GF-D8 (cell line): ENCODE measurements at places on chromosomes 1 and 21.

GRCh38 chr1:221829327-221830015 lies 87.6 kb upstream of the DUSP10 start:
- DNase-seq: no peak

GRCh38 chr1:2602866-2603520 lies 16.4 kb downstream of the PRXL2B start:
- no peak for DNase-seq

DNA sequence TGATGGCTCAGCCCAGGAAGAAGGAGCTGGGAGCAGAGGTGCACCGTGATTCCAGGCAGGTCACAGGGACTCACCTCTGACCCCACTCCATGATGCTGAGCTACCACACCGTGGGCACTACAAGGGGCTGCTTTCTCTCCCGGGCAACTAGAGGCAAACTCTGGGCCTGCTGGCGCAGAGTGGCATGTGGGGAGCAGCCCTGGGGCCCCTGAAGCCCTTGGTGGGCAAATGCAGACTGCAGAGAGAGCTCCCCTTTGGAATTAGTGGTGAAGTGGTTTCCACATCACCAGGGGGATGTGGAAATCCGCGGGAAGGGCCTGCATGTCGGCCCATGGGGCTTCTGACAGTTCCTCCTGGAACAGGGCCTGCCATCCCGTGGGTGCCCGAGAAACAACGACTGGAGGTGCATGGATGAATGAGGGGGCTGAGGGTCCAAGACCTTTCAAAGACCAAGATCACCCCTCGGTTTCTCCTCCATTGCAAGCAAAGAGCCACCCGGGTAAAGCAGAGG lies 11.8 kb upstream of the MMEL1 start:
- no peak for DNase-seq

- no peak for DNase-seq
These were observed 139.0 kb upstream of the NGF start for GRCh38 chr1:115477071-115477470.

DNA sequence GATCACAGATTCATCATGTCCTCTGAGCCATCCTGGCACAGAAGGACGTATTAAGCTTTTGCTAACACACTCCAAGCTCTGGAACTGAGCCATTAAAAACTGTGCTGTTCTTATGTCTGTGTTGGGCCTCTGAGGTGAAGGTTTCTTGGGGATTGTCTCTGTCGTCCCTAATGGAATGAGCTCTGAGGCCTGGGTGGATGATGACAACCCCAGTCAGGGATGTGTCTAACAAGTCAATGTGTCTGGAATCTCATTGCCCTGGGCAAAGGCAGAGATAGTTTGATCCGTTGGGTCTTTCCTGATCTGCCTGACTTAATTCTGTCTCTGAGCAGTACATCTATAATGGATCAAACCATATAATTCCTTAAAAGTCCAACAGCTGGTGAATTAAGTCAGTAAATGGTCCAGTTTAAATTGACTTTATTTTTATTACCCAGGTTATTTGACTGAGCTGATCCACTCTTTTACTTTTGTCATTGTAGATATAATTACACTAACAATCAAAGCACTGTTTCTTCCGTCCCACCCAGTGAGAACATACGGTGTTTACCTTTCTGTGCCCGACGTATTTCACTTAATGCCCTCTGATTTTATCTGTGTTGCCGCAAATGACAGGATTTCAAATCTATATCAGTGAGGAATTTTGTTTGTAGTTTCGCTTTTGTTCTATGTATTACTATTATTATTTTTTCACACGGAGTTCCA lies 38.8 kb upstream of the OR2B11 start:
- DNase-seq: no peak

GRCh38 chr1:188027613-188028012 lies 1198.9 kb downstream of the PLA2G4A start:
- no peak for DNase-seq

DNA sequence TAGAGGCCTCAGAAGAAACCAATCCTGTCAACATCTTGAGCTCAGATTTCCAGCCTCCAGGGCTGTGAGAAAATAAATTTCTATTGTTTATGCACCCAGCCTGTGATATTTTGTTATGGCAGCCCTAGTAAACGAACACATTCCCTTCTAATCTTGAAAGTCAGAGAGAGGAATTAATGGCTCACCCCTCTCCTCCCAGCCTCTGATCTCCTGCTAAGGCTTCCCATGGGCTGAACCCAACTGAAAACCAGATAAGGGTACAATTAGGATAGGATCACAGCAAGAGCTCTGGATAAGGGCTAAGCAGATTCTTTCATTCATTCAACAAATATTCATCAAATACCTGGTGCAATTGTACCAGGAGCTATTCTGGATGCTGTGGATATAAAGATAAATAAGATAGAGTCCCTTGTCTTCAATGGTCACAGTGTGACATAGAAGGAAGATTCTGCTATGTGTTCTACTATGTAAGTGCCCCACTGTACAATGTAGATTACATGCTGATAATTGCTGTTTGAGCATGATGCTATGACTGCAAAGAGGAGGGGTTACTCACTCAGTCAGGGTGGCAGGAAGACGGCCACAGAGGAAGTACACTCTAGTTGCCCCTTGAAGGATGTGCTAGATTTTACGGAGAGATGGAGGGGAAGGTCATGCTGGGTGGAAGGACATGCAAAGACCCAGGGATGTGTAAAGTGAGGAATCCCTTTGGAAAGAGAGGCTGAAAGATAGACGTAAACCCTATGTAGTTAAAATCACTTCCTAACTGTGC lies 203.3 kb upstream of the JUN start:
- DNase-seq: no peak

- peak; percentile 41 for DNase-seq
These were observed 61.5 kb downstream of the CD58 start for GRCh38 chr1:116508984-116509980.

DNA sequence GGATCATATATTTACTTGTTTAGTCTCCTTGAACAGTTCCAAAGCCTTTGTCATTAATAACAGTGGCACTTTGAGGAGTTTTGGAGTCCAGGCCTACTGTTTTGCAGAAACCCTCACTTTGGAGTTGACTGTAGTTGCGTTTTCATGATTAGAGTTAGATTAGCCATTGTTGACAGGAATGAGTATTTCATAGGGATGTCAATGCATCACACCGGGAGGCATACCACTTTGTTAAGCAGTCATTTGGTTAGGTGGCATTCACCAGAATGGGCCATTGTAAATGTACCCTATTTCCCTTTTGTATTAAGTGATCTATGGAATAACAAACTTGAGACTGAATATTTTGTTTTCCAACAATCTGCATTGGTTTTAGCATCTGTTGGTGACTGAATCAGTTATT lies 11.8 kb downstream of the MRPS6 start:
- no peak for DNase-seq

DNA sequence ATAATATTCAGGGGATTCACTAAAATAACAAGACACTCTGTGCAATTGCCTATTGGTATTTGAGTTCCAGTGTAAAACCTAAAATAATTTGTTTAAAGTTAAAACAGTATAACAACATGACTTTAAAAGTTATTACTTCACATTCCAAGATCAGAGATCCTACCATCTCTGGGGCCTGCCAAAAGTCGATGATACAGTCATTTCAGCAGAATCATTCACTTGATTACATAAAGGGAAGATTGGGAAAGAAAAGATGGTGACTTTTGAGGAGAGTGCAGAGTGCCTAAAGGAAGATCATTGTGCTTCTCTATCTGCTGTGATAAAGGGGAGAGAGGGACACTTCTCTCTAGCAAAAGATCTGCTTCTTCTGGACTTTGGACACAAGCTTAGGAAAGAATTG lies 784.4 kb upstream of the ADGRL4 start:
- DNase-seq: no peak

- DNase-seq: no peak
These were observed 9.0 kb upstream of the ARID1A start for GRCh38 chr1:26686795-26687194.

DNA sequence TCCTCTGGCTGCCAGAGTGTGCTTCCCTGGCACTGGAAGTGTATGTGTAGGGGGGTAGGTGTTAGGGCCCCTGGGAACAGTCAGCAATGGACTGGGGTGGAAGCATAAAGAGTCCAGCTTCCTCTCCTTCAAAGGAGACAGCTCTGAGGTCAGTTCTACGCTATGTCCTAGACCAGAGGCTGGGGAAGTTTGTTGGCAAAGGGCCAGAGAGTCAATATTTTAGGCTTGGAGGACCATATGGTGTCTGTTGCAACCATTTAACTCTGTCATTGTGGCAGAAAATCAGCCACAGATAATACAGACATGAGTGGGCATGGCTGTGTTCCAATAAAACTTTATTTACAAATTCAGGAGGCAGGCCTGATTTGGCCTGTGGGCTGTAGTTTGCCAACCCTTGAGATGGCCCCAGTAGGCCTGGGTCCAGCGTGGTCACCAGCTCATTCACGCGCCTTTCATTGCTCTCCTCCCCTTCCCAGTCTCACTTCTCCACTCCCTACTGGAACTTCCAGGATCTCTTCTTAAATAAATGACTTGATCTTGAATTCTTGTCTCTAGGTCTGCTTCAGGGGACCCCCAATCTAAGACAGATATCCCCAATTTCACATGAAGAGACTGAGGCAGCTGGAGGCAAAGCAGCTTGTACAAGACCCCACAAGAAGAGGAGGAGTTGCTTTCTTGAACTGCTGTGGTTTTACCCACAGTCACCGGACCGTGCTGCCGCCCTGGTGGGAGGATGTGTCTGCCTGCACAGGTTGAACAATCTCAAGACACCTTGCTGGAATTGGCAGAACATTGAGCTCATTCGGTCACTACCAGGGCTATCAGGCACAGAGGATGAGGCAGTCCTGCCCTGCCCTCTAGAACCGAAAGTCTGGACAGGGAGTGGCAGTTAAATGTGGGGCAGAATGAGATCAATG lies 162.4 kb upstream of the POU3F1 start:
- DNase-seq: no peak

GRCh38 chr1:33000427-33001026 lies 35.9 kb upstream of the RNF19B start:
- no peak for DNase-seq

GRCh38 chr1:84973498-84974334 lies 23.2 kb downstream of the MCOLN2 start:
- no peak for DNase-seq

DNA sequence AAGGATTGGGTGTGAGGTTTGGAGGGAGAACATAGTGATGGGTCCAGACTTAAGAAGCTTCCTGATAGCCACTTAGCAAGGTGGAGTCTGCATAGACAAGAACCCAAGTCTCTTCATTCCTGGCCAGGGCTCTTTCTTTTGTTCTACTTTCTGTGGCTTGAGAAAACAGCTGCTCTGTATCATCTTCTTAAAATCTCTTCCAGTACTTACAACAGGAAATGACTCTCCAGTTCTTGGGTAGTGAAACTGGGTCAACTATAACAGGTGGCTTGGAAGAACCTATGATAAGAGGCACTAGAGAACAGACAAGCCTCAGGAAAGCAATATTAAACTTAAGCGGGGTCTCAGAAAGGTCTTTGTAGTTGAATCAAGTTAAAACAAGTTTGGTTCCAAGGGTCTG lies 148.1 kb upstream of the USP24 start:
- no peak for DNase-seq

- no peak for DNase-seq
These were observed 870.5 kb upstream of the CXADR start for GRCh38 chr21:16642353-16642752.

- DNase-seq: no peak
These were observed 31.9 kb downstream of the FAM163A start for GRCh38 chr1:179775009-179775408.

GRCh38 chr21:17793246-17794123 lies 25.7 kb downstream of the C21orf91 start:
- DNase-seq: no peak

- no peak for DNase-seq
These were observed 15.5 kb upstream of the FAM78B start for GRCh38 chr1:166182281-166182680.
